Suppressor macrophage treated with lipopolysaccharide for 4 hours (primary cell): ENCODE measurements at places on chromosomes 7 and 10.

DNA sequence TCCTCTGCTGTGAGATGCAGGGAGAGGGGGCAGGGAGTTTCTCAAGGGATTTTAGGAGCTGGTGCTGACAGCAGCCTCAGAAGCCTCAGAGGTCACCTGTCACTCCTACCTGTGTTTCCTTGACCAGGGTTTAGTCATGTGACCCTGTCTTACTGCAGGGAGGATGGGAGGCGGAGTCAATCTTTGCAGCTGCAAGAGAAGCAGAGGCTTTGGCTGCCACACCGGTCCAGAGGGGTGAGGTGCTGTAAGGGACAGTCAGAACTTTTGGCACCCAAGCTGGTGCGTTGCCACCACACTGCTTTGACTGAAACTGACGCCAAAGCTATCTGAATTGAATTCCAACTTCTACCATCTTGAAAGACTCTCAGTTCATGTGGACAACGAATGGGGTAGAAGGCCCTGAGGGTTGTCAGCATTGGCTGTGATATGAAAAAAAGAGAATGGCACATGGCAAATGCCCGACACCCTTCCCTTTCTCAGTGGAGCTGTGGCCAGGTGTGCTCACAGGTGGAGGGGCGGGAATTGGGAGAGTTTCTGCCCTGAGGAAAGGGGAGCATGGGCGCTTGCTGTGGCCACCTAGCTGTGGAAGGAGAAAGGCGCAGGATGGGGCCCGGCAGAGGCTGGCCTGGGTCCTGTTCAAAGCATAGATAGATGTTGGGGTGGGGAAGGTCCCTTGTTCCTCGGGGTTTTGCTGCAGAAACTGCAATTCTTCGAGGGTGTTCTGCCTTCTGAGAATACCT, 69.3 kb downstream of the ARHGAP22 start:
- DNase-seq, result no peak

- DNase-seq, result no peak
Observed at GRCh38 chr7:79149831-79150230, 303.6 kb downstream of the MAGI2 start.

- no peak for DNase-seq
Observed at GRCh38 chr10:66283064-66283463, 642.8 kb upstream of the LRRTM3 start.

DNA sequence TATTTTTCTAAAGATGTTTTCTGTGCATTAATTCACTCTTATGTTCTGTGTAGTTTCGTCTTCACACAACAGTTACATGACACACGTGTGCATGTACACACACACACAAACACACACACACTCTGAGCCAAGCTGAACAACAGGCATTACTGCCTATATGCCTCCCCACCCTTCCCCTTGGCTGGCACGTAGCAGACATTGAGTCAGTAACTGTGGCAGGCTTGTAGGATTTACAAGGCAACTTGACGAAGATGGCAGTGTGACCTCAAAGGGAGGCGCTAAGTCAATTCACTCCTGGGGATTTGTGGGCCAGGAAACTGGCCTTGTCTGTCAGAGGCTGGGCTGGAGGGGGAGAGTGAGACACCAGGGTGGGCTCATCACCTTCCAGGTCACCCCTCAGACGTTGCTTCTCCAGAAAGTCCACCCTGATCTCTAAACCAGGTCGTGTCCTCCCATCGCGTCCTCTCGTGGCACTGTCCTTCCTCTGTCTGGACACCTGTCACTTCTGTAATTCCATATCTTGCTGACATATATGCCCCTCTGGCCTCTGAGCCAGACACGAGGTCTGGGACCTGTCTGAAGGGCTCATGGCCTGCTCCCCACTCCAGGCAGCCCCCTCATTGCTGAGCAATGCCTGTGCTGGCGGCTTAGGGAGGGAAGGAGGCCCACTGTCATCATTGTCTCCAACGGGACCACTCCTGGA, 41.1 kb upstream of the INPP5A start:
- no peak for DNase-seq

GRCh38 chr10:29205787-29206186, 83.1 kb upstream of the LYZL1 start:
- DNase-seq, result no peak

- no peak for DNase-seq
Observed at GRCh38 chr7:84998665-84999064, 188.2 kb downstream of the SEMA3D start.

DNA sequence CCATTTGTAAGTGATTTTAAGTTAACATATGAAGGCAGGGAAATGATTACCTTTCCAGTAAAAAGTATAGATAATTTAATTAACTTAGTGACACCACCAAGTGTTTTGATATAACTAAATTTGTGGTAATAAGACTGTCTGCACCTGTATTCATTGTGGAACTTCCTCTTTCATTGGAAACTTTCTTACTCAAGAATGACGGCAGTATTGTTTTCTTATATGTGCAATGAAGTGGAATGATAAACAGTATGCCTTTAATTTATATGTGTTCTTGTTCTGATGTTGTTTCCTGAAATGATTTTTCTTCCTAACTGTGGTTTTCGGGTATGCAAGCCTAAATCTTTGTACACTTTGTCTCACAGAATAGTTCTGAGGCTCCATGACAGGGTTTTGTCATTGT, 46.4 kb downstream of the CASD1 start:
- no peak for DNase-seq

DNA sequence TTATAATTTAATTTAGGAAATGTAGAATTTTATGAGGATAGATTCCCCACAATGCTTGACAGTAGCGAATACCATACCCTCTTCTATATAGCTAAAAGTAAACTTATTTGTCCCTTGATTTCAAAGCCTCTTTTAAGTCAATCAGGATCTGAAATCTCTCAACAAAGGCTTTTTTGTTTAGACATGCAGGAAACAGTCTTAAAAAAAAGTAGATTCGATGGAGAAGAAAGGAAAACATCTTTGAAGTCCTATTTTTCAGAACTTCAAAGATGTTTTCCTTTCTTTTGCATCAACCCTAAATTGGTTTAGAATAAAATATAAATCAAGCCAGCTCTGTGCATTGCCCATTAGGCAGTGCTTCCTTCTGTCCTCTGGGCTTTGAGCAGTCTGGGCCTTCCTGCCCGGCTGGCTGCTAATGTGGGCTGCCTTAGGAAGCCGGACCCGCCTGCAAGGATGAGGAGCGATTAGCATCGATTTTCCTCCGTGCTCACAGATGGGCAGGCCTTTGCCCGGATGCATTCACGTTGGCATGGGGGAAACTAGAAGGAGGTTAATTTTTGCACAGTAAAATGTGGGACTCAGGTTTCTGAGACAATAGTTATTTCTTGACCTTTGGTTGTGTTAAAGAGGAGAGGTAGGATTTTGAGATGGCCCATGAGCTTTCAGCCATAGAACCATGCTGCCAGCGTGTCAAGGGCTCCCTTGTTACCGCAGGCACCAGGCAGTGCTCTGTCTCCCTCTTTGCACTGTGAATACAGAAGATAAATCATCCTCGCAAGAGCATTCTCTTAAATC, 15.5 kb downstream of the MSRB2 start:
- DNase-seq, result no peak

GRCh38 chr10:122316224-122316884, 45.3 kb downstream of the BTBD16 start:
- no peak for DNase-seq

GRCh38 chr7:22194658-22195273, 162.2 kb downstream of the RAPGEF5 start:
- no peak for DNase-seq

DNA sequence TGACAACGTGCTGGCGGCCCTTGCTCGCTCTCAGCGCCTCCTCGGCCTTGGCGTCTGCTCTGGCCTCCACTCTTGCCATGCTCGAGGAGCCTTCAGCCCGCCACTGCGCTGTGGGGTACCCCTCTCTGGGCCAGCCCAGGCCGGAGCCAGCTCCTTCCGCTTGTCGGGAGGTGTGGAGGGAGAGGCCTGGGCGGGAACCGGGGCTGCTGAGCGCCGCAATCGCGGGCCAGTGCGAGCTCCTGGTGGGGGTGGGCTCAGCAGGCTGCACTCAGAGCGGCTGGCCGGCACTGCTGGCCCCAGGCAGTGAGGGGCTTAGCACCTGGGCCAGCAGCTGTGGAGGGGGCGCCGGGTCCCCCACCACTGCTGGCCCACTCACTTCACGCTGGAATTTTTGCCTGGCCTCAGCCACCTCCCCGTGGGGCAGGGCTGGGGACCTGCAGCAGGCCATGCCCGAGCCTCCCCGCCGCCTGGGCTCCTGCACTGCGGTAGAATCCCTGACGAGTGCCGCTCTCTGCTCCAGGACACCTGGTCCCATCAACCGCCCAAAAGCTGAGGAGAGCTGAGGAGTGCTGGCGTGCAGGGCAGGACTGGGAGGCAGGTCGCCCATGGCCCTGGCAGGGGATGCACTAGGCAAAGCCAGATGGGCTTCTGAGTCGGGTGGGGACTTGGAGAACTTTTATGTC, 372.2 kb upstream of the NRG3 start:
- no peak for DNase-seq

- DNase-seq, result no peak
Observed at GRCh38 chr7:86788948-86789347, 145.2 kb downstream of the GRM3 start.

- DNase-seq, result no peak
Observed at GRCh38 chr7:122790132-122790531, 87.4 kb upstream of the RNF148 start.

GRCh38 chr7:8151161-8151725, 110.7 kb downstream of the ICA1 start:
- DNase-seq, result no peak

GRCh38 chr10:12380999-12381398, 31.7 kb downstream of the CAMK1D start:
- DNase-seq, result no peak

DNA sequence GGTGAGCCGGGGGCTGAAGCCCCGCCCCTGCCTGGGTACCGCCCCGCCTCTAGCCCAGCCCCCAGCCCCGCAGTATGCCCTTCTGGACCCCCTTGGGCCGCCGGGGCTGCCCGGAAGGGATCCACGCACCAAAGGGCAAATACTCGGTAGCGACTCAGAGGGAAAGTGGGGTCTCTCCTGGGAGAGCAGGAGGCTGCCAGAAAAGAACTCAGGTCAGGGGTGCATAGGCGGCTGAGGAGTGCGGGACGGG, 796 bp downstream of the FBXL15 start:
- DNase-seq, result no peak

- DNase-seq, result no peak
Observed at GRCh38 chr7:93823621-93824020, 66.9 kb downstream of the TFPI2 start.

- no peak for DNase-seq
Observed at GRCh38 chr10:88507404-88507803, 75.7 kb downstream of the RNLS start.

GRCh38 chr7:30321089-30321881, 36.9 kb downstream of the ZNRF2 start:
- no peak for DNase-seq

DNA sequence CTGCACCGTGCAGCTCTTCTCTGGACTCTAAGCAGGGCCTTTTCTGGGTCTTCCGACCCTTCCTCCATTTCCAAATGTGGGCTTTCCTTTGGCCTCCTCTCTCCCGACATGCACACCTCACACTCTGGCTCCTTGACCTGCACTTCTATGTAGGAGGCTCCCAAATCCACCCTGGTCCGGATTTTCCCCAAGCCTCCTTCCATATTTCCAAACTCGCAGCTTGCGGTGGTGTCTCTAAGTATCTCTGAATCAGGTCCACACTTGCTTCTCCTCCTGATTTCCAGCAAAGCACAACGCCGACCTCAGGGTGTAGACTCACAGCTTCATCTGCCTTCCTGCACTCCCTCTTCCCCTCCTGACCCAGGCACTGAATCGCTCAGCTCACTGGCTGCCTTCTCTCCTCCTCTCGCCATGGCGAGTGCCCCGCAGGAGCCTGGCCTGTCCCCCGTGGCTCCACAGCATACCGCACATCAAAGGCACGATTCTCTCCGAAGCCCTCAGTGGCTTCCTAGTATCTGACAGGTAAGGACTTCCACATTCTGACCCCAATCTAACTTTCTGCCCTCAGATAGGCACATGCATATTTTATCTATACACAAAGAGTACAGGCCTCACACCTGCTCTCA, 27.8 kb downstream of the DIP2C start:
- no peak for DNase-seq

GRCh38 chr10:43599333-43599732, 6.9 kb upstream of the ZNF485 start:
- no peak for DNase-seq
